ENCODE measurements at places on chromosomes 1 and 21. TPM values are rescaled to one million over a fixed set of nuclear protein-coding genes. Genes with fewer than 3 reads are reported as not detected.

The HAX1 gene
- 129 TPM for total RNA-seq

DNA sequence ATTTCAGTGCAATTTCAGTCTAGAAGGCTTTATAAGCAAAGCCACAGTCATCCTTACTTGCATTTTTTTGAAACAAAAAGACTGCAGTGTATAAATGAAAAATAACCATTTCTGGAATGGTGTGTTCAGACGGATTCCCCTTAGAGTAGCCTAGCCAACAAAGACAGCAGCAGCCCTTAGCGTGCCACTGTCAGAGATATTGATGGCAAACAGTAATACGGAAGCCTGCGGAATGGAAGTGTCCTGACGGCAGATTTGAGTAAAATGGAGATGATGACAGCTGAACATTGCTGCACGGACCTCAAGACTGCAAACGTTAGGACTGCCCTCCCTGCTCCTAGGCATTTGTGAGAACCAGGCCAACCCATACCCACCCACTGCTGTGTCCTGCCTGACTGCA, 54.7 kb downstream of the PDE9A start:
- peak; percentile 29 for ATAC-seq

The CHRNB2 gene
- total RNA-seq, result 2.2 TPM

- no peak for ATAC-seq
Measured at GRCh38 chr1:204780630-204781029, 90.0 kb upstream of the NFASC start.

DNA sequence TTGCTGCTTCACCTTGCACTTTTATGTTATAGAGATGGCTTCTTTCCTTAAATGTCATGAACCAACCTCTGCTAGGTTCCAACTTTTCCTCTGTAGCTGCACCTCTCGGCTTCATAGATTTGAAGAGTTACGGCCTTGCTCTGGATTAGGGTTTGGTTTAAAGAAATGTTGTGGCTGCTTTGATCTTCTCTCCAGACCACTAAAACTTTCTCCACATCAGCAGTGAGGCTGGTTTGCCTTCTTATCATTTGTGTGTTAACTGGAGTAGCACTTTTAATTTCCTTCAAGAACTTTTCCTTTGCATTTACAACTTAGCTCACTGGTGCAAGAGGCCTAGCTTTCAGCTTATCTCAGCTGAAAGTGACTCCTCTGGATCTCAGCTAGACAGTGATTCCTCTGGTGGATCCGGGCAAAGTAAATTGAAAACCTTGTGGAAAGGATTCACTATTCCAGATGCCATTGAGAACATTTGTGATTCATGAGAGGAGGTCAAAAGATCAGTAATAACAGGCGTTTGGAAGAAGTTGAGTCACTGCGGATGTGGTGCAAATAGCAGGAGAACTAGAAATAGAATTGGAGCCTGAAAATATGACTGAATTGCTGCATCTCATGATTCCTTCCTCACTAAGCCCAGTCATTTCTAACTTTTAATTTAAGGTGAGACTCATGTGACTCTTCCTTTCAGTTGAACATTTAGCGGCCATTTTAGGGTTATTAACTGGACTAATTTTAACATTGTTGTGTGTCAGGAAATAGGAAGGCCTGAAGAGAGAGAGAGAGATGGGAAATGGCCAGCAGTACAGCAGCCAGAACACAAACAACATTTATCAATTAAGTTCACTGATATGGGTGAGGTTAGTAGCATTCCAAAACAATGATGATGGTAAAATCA, 16.2 kb upstream of the RGS1 start:
- peak; percentile 89 for ATAC-seq

GRCh38 chr1:163410073-163410999, 88.6 kb downstream of the NUF2 start:
- peak; percentile 59 for ATAC-seq

DNA sequence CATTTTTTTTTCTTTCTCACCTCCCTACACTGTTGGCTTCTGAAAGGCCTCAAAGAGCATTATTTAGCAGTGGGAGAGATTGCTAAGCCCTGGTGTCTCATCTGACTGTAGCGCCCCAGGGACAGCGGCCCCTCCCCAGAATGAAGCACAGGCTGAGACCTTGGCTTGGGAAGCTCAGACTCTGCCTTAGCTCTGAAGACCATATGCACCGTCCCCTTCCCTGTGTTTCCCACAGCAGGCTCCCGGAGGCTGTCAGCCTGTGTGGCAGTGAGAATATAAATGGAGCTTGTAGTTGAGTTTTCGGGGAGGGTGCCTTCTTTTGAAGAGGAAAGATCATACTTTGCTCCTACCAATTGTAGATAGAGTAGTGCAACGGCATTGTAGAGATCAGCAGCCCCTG, 25.3 kb downstream of the SMYD2 start:
- ATAC-seq, result no peak

GRCh38 chr1:47895279-47896125, 101.7 kb downstream of the TRABD2B start:
- no peak for ATAC-seq

The LRRC71 gene
- not detected for total RNA-seq

DNA sequence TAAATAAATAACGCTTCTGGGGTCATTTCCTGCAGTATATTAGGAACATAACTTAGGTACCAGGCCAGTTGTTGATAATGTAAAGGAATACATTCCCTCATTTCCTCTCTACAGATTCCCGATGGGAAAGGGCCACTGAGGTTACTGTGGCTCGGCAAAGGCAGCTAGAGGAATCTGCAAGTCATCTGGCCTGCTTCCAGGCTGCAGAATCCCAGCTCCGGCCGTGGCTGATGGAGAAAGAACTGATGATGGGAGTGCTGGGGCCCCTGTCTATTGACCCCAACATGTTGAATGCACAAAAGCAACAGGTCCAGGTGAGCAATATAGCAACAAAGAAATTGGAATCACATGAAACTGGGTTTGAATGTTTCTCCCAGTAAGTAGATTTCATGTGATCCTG, 109.6 kb upstream of the BMP8A start:
- ATAC-seq, result no peak

GRCh38 chr1:204574865-204575163, 58.6 kb downstream of the MDM4 start:
- ATAC-seq, result peak; percentile 43

DNA sequence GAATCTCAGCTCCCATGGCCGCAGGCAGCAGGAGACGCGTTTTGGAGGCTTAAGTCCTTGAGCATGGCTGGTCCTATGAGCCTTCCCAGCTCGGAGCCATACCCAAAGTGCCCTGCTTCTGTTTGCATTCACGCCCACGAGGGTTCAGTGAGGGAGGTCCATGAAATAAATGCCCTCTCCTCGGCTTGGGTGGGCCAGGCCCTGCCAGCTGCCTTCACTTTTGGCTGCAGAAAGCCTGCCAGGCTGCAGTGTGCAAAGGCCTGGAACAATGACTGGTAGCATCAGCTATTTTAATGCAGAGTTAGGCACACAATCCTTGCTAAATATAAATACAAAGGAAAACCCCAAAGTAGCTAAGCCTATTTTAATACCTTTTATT, 49.4 kb downstream of the H3-3A start:
- no peak for ATAC-seq

GRCh38 chr1:161214369-161214768, 726 bp upstream of the FCER1G start:
- ATAC-seq, result no peak

- ATAC-seq, result no peak
Measured at GRCh38 chr21:35923971-35924370, 136.4 kb downstream of the SETD4 start.

DNA sequence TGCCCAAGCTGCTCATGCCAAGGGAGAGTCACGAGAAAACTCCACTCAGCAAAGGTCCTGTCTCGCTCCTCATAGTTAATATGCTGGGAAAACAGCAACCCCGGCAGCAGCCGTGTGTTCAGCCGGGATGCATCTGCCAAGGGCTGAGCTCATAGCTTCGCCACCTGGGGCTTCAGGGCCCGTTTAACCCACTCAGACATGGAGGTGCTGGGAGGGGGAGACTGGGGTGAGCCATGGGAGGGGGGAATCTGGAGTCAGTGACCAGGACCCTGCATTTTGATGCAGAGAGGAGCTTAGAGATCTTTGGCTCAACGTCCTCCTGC, 283.4 kb downstream of the PTPRU start:
- ATAC-seq, result peak; percentile 70

The LRRC8D gene
- total RNA-seq, result 66.4 TPM

GRCh38 chr1:168529518-168529917, 14.3 kb downstream of the XCL2 start:
- ATAC-seq, result no peak

Measured in motor neuron (in vitro differentiated cells).